ENCODE measurements at places on chromosomes 5 and 9.

- DNase-seq = no peak
These were observed 237.2 kb downstream of the ARL15 start for GRCh38 chr5:54073131-54073530.

GRCh38 chr9:15306757-15307522, at the start of gene TTC39B:
Gene TTC39B (minus strand): TSS chr9:15307216. CDS start chr9:15307125, 91 bp downstream.
- DNase-seq = peak; percentile 60

GRCh38 chr5:72709341-72709740, 107.1 kb upstream of the TNPO1 start:
- no peak for DNase-seq

DNA sequence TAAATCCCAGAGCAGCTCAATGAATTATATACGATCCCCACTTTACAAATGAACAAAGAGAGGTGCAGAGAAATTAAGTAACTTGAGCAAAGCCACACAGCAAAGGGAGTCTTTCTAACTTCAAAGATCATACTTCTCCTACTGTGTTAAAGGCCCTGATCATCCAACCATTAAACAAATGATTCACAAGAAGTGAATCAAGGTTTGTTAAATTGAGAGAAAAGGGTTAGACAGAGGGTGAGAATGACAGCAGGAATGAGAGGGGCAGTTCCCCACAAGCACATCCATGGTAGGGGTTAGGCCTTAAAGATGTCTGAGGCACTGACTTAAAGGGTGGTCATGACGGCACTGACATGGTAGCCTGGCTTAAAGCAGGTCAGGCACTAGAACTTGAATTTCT, 10.7 kb downstream of the IDNK start:
- DNase-seq = no peak

DNA sequence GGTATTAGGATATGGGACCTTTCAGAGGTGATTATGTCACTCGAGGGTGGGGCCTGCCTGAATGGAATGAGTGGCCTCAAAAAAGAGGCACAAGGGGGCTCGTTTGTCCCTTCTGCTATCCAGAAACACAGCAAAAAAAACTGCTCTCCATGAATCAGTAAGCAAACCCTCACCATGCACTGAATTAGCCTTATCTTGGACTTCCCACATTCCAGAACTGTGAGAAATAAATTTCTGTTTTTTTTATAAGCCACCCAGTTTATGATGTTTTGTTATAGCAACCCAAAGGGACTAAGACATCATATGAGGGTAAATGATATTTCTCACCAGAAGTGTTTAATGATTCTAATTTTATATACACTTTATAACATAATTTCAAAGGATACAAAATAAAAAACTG, 476.6 kb upstream of the EDIL3 start:
- no peak for DNase-seq

- no peak for DNase-seq
These were observed 169.0 kb downstream of the PDZD2 start for GRCh38 chr5:31807789-31808540.

DNA sequence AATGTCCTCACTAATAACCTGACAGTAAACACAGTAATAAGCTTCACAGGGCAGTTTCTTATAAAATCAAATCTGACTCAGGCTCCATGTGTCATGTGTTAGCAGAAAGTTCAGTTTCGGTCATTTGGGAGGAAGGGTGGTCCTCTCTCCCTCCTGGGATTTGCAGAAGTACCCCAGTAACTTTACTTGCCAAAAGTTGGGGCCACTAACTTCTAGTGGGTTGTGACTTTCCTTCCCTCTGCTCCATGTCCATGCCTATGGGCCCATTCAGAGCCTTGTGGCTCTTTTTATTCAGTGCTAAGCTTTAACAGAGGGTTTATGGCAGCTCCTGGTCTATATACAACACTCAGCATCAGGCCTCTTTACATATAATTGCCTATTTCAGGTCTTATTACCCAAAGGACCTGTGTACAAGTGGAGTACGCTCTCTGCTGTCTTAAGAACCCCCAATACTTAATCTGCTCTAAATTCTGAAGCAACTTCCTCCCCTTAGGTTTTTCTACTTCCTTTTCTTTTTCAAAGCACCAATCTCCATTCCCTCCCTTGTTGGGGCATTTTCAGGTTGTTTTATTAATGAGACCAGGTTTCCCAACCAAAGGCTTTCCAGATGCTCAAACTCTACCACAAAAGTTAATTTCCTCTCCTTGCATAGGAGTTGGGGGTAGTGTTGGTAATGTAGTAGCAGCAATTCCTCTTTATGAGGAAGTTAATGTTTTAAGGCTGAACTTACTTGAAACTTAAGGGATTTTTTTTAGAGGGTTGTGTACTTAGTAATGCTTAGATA, 107.7 kb downstream of the CCDC192 start:
- DNase-seq = no peak

DNA sequence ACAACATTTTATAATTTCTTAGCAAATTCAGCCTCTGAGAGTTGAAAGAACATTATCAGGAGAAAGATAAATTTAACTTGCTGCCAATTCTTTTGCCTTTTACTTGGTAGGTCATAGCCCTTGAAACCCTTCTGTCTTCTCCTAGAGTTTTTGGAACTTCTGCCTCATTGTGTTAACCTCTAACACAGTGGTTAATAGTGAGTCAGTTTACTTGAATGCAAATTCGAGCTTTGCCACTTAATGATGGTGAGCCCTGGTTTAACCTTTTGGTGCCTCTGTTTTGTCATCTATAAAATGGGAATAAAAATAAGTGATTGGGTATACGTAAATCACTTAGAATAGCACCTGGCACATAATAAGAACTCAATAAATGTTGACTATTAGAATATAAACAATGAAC, 1.8 kb upstream of the INIP start:
- DNase-seq = no peak

DNA sequence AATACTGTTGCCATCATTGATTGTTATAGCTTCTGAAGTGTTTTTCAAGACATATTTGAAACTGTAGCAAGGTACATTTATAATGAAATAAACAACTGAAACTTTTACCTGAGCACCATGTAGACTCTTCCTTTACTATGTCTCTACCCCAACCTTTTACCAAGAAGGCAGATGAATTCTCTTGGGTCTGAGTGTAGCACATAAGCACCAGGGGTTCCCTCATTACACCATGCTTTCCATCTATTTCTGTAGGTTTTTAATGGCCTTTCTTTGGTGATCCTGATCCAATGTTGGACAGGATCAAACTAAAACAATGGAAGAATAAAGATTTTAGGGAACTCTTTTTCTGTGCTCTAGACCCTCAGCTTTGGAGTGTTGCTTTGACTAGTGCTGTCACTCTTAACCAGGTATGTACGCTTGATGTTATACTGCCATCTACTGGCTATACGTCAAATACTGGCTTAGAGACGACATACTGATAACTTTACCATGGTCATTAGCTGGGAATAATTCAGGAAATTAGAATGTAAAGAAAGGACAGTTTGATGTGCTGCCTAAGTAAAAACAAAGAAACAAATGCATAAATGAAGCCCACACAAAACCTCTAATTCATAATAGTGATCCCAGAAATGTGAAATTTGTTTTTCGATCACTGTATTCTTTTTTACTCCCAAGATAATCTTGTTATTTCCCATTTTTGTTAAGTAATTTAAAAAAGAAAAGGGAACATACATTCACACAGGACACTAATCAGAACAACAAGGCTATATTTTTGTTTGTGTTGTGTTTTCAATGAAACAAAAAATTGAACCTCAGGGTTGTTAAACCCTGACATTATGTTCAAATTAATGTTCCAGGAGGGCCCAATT, 30.7 kb downstream of the IFNW1 start:
- DNase-seq = peak; percentile 32

GRCh38 chr5:169831331-169831730, 149.0 kb downstream of the INSYN2B start:
- DNase-seq = no peak

DNA sequence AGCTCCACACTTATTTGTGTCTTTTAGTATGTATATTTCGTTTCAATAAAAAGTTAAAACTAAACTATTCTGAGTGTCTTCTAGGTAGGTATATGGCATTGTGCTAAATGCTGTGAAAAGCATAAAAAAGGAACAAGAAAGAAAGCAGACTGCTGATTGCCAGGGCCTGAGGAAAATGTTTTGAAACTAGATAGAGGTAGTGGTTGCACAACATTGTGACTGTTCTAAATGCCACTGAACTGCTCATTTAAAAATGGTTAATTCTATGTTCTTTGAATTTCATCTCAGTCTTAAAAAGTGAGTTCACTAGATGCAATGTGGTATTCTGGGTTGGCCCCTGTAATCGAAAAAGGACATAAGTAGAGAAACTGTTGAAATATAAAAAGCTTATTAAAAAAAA, 2.6 kb upstream of the ALAD start:
- no peak for DNase-seq

DNA sequence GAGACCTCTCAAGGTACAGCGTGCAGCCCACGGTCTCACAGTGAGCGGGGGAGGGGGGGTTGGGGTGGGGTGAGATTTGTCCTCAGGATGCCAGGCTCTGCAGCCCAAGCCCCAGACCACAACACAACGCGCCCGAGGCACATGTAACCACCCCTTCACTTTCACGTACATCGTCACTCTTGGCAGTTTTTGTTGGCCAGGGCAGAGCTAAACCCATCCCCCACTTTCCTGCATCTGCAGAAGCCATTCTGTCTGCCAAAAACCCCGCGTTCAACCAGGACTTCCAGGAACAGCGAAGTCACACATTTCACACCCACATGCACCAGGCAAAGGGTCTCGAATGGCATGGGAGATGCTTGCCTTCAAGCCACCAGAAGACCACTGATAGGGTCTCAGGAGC, 9.4 kb upstream of the SMIM23 start:
- no peak for DNase-seq

GRCh38 chr5:82745016-82745415, 332.2 kb downstream of the TMEM167A start:
- no peak for DNase-seq
